ENCODE measurements at places on chromosomes 4 and X. TPM values are rescaled to one million over a fixed set of nuclear protein-coding genes. Genes with fewer than 3 reads are reported as not detected.

DNA sequence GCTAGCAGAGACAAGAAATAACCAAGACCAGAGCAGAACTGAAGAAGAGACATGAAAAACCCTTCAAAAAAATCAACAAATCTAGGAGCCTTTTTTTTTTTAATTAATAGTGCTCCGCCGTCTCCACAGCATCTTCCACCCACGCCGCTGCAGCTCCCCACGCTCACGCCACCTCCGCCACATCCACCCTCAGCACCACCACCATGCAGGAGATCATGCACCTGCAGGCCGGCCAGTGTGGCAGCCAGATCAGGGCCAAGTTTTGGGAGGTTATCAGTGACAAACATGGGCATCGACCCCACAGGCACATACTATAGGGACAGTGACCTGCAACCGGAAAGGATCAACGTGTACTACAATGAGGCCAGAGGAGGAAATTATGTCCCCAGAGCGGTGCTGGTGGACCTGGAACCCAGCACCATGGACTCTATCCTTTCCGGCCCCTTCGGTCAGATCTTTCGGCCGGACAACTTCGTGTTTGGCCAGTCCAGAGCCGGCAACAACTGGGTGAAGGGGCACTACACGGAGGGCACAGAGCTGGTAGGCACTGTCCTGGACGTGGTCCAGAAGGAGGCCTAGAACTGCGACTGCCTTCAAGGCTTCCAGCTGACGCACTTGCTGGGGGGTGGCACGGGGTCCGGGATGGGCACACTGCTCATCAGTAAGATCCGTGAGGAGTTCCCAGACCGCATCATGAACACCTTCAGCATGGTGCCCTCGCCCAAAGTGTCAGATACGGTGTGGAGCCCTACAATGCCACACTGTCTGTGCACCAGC lies 171.2 kb downstream of the THOC2 start:
- no peak for DNase-seq

Gene TLR3
- total RNA-seq, result 30.4 TPM

Gene TMEM165
- 65.8 TPM for total RNA-seq

GRCh38 chr4:145796346-145796745 lies 116.4 kb downstream of the C4orf51 start:
- no peak for DNase-seq

- DNase-seq, result no peak
Measured at GRCh38 chr4:40289366-40290188, 45.6 kb upstream of the CHRNA9 start.

Gene GSX2
- total RNA-seq, result not detected

- DNase-seq, result no peak
Measured at GRCh38 chr4:184388106-184388505, 86.2 kb downstream of the IRF2 start.

Gene PHKA2
- 22.9 TPM for total RNA-seq

DNA sequence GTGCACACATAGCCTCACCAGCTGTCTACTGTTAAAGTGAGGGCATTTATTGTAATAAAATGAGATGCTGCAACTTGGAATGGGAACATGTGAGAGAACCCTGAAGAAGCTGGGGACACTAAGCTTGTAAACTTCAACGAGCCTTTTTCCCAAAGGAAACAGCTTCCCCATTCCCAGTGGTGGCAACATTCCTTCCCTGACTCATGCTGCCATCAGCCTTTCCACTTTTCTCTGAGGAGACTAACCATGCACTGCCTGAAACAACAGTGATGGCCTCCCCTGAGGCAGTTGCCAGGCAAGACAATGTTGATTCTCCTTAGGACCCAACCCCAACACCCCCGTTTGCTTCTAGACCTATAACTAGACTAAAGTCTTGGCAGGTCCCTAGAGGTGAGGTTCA lies 928.3 kb downstream of the GLUD2 start:
- DNase-seq, result no peak

GRCh38 chr4:155173371-155173770 lies 35.1 kb upstream of the NPY2R start:
- DNase-seq, result no peak

Gene LUZP4
- total RNA-seq, result not detected

DNA sequence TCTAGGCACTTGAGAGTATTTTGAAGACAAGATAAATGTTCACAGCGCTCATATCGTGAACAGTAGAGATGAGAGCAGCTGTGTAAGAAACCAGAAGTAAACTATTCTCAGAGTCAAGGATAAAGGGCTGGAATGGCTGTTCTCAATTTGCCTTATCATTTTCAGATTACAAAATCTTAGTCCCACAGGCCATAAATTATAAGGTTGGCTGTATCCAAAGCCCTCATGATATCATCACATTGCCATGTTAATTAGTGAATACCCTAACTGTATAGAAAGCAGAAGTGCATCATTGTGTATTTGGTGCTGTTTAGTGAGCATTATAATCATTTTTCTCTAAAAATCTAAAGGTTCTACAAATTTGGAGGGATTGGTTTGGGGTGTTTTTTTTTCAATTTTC lies 168.9 kb upstream of the EDNRA start:
- DNase-seq, result no peak

GRCh38 chrX:24113181-24113580 lies 36.3 kb upstream of the ZFX start:
- DNase-seq, result no peak

DNA sequence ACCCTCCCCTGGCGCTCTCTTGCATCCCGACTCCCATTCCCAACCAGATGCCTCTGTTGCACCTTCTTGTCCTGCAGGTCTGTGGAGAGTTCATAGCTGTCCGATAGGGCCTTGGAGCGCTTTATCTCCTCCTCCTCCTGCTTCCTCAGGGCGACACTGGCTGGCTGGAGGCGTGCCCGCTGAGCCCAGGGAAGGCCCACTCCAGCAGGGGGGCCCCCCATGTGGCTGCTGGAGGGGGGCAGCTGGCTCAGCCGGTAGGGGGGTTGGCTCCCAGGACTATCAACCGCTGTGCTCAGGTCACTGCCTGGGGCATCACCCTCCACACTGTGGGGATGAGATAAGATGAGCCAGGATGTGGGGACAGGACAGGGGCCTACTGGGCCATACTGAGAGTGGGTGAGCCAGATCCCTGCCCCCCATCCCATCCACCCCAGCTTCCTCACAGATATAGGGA lies 25.6 kb downstream of the IQSEC2 start:
- no peak for DNase-seq

DNA sequence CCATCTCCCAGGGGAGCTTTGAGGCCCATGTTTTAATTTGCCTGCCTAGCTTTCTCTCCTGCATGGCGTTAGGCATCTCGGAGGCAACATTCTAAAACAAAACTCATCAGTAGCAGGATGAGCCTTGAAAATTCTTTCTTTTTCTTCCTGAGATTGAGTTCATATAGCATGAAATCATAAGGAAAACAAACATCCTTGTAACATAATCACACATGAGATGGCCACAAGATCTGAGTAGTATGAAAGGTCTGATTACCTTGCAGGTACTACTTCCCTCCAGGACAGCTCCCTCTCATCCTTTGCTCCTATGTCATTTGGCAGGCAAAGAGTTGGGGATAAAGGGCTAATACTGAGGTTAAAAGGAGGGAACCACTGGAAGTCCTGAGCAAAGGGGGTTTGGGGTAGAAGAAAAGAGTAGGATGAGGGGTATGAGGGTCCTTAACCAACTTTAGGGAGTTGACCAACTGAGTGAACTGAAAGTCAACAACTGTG lies 37.5 kb upstream of the CXCL8 start:
- no peak for DNase-seq

Gene IGFBP7
- total RNA-seq, result 55.3 TPM

Gene RRH
- not detected for total RNA-seq

- no peak for DNase-seq
Measured at GRCh38 chr4:119124352-119124751, 11.3 kb upstream of the MYOZ2 start.

DNA sequence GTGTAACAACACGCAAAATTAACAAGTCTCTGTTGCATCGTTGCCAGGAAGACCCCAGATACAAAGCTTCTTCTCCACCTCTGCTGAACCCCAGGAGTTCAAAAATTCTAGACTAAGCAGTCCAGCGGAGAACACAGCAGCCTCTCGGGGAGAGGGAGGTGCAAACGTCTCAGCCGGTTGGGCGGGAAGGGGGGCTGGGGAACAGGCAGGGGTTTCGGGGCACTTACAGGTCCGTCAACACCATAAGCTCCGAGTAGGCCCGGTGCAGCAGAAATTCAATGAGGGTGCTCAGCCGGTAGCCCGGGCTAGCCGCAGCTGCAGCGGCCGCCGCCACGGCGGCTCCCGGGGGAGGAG lies 394 bp downstream of the MED14 start:
- peak; percentile 33 for DNase-seq

DNA sequence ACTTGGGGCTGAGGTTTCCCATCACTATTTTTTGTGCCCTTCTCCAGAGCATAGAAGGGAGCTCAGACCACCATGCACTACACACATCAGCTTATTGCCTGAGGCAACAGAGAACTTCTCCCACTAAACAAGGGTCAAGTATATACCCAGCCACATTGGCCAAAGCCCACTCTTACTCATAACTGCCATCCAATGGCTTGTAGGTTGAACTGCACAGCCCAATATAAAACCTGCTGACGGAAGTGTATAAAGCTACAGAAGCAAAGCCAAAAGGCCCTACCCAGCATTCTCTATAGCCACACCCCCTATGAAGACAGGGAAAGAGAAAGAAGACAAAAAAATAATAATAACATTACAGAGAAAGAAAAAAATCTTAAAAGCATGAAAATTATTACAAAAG lies 139.7 kb downstream of the LRBA start:
- no peak for DNase-seq

DNA sequence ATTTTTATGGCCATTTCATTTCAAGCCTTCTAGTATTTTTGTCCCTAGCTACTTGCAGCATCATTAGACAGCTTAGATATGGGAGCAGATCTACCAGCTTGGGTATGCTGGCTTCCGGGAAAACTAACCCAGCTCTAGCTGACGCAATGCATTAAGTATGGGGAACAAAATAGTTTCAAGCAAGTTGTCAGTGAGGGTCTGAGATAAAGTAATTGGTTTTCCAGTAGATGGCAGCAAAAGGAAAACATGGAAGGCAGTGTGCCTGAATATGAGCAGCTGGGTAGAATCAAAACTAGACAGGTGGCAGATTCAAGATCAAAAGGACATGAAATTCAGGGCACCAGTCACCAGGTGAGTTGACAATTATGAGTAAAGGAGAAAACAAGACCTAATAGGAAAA lies 340.9 kb upstream of the CTSO start:
- no peak for DNase-seq

Gene P2RY8
- total RNA-seq, result 0.43 TPM

- DNase-seq, result no peak
Measured at GRCh38 chr4:92099861-92100260, 203.9 kb upstream of the GRID2 start.

Gene SPATA4
- not detected for total RNA-seq

All from left colon (tissue), 2 donors.